Gastroesophageal sphincter (tissue), 4 donors: ENCODE measurements at places on chromosomes 3 and 15. TPM values are rescaled to one million over a fixed set of nuclear protein-coding genes. Genes with fewer than 3 reads are reported as not detected.

The CIB1 gene
- total RNA-seq = 24.9 TPM

The NCK1 gene
- total RNA-seq = 43.1 TPM

The ATP8B4 gene
- total RNA-seq = 9.2 TPM

The PARP15 gene
- 2.7 TPM for total RNA-seq

The DISP2 gene
- total RNA-seq = 0.19 TPM

The IL12A gene
- 3.3 TPM for total RNA-seq

The C15orf39 gene
- total RNA-seq = 13.2 TPM

The RCCD1 gene
- 11.1 TPM for total RNA-seq

The TRIM42 gene
- total RNA-seq = not detected

The SAMMSON gene
- total RNA-seq = 5.7 TPM

The MINDY4B gene
- not detected for total RNA-seq

The GOLGA8H gene
- total RNA-seq = not detected

The C3orf80 gene
- total RNA-seq = 0.12 TPM

The CCR8 gene
- total RNA-seq = not detected

The KLF15 gene
- 92.6 TPM for total RNA-seq

The GMPS gene
- 27.3 TPM for total RNA-seq

The ARL6 gene
- total RNA-seq = 9.3 TPM

The VIPR1 gene
- total RNA-seq = 9.5 TPM

The MAP4 gene
- 351 TPM for total RNA-seq

The NAALADL2 gene
- 3.1 TPM for total RNA-seq

The OGG1 gene
- 27.6 TPM for total RNA-seq

The ATP13A5 gene
- total RNA-seq = not detected

The UBL7 gene
- total RNA-seq = 53.9 TPM

The CYP1A2 gene
- total RNA-seq = not detected

The ZMAT3 gene
- total RNA-seq = 16.4 TPM

The C15orf62 gene
- 0.40 TPM for total RNA-seq

The HIGD2B gene
- total RNA-seq = not detected

The CHRNA7 gene
- 1.6 TPM for total RNA-seq

The MLF1 gene
- 8.1 TPM for total RNA-seq

The PAK2 gene
- 46.5 TPM for total RNA-seq

The ZNF619 gene
- 5.4 TPM for total RNA-seq

The B2M gene
- 1,485 TPM for total RNA-seq

The RTP1 gene
- total RNA-seq = not detected

The TMC3 gene
- 0.37 TPM for total RNA-seq

The CELF6 gene
- total RNA-seq = 0.42 TPM

The NRROS gene
- 8.8 TPM for total RNA-seq

The ABI3BP gene
- total RNA-seq = 91.1 TPM

The SPTSSB gene
- 0.39 TPM for total RNA-seq

The CCR5 gene
- total RNA-seq = 0.23 TPM

The TTBK2 gene
- total RNA-seq = 21.2 TPM

The DAZL gene
- total RNA-seq = not detected

The ACP3 gene
- 1.1 TPM for total RNA-seq

The OCA2 gene
- total RNA-seq = not detected

The GOLGA6L25 gene
- total RNA-seq = not detected

The BCL2A1 gene
- 13.3 TPM for total RNA-seq

The ENTPD3 gene
- total RNA-seq = 3.3 TPM
